Activated T-cell treated with anti-CD3 and anti-CD28 coated beads for 24 hours (primary cell): ENCODE measurements at places on chromosomes 5 and 9.

DNA sequence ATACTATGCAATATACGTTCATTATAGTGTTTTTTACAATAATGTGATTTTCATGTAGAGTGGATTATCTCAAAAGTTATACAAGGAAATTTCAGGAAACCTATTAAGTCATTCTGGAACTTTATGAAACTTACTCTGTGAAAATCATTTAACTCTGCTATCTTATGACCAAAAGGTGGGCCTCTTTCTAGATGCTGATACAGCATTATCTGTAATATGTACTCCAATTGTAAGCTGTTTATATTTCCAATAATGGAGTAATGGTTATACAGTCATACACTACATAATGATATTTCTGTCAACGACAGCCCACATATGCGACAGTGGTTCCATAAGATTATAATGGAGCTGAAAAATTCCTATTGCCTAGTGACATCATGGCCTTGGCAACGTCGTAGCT, 18.8 kb upstream of the PCSK5 start:
- no peak for DNase-seq

DNA sequence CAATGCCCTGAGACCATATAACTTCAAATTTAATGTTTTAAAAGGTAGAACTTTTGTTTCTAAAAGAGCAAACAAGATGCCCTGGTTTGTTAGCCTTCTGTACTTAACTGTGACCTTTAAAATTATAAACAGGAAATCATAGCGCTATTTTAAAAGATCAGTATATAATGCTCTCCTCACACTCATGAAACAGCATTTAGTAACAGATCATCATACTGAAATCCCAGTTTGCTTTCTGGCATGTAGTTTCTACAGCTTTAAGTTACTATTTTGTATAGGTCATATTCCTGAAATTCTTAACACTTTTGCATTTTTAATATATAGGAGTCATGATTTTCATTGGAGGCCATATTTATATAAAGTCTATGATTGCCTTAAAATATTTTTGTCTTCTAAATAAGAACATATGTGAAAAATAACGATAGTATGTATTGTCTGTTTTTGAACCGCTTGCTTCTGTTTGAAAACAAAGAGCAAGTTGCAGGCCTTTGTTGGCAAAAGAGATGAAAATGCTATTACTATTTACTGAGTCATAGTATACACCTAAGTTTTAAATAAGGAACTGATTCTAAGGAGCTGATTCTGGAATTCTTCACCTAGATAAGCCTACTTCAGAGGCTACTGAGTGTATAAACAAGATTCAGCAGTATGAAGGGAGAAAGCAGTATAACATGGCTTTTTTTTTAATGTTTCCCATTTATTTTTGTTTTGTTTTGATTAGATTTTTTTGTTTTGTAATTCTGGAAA, 20.5 kb downstream of the SRFBP1 start:
- DNase-seq: no peak

DNA sequence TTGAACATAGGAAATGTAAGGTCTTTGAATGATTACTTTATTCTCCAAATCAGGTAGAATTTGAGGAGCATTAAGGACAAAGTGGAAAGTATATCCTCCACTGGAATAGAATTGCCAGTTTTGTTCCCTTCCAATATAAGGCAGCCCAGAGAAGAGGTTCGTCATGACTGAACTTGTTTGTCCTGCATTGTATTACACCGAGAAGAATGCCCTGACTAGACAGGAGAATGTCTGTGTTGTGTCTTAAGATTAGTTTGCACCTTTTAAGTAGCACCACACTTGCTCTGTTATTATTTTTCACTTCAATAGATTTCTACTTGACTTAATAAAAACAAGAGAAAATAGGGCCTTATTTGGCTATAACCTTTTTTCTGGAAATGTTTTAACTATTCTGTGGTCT, 586.2 kb upstream of the PTGER4 start:
- no peak for DNase-seq

GRCh38 chr5:3258050-3258449, 337.6 kb upstream of the IRX1 start:
- DNase-seq: no peak

DNA sequence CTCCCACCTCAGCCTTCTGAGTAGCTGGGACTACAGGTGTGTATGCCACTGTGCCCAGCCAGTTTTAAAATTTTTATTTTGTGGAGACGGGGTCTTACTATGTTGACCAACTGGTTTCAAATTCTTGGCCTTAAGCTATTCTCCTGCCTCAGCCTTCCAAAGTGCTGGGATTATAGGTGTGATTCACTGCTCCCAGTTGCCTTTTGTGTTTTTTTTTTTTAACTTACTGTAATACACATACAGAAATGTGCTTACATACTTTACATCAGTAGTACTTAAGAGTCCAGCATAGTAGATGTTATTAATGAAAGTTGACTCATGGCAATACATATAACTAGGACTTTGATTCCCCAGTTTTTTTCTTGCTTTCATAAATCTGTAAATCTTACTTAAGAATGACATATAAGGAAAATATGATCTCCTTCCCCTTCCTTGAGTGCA, 4.7 kb downstream of the MAN2A1 start:
- no peak for DNase-seq

GRCh38 chr9:89811886-89812450, 207.2 kb downstream of the GADD45G start:
- no peak for DNase-seq

DNA sequence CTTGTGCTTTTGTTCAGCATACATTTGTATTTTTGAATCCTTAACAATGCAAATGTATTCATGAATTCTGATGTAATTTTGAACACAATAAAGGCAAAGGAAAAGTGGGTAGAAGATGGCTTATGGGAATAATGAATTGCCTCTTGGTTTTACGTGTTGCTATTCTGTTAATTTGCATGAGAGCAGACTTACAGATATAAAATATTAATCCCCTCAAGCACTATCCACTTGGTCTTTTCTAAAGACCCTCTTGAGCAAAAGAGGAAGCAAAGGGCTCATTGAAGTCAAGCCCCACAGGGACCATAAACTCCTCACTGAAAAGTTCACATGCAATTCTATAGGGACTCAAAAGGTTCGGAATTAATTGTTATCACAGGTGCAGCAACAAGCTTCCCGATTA, 51.9 kb downstream of the OSTF1 start:
- no peak for DNase-seq

DNA sequence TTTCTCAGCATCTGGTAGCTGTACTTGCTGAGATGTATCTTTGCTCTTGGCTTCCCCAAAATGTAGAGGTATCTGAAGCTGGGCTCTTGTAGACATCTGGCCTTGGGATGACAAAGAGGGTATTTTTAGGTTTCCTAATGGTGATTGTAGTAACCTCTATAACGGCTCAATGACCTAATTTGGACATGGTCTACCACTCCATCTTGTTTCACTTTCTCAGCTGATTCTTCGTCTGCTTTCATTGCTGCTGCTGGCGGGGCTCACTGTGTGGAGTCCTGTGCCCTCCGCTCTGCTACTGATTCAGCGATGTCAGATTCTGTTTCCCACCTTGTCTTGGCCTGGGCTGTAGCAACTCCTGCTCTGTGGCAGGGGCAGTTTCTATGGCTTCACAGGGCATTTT, 12.7 kb upstream of the MARCHF11 start:
- DNase-seq: no peak

- DNase-seq: no peak
Measured at GRCh38 chr9:6029604-6030274, 14.3 kb upstream of the RANBP6 start.

GRCh38 chr9:859251-859650, 17.8 kb downstream of the DMRT1 start:
- no peak for DNase-seq

- DNase-seq: no peak
Measured at GRCh38 chr5:41708604-41708940, 161.7 kb downstream of the OXCT1 start.

DNA sequence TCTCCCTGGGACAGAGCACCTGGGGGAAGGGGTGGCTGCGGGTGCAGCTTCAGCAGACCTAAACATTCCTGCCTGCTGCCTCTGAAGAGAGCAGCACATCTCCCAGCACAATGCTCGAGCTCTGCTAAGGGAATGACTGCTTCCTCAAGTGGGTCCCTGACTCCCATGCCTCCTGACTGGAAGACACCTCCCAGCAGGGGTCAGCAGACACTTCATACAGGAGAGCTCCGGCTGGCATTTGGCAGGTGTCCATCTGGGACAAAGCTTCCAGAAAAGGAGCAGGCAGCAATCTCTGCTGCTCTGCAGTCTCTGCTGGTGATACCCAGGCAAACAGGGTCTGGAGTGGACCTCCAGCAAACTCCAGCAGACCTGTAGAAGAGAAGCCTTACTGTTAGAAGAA, 77.2 kb downstream of the SLCO6A1 start:
- no peak for DNase-seq

- no peak for DNase-seq
Measured at GRCh38 chr5:143496943-143497342, 93.5 kb upstream of the NR3C1 start.

DNA sequence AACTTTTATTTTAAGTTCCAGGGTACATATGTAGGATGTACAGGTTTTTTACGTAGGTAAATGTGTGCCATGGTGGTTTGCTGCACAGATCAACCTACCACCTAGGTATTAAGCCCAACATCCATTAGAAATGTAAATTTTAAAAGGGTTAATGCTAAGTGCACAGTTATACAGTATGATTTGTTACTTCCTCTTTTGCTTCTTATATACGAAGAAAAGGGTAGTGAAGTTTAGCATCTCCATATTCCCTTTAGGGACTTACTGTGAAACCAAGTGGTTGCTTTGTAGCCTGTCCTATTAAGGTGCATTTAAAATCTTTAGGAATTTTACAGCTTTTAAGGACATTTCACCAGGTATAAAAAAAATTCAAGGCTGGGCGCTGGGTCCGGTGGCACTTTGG, 46.4 kb downstream of the RBM27 start:
- DNase-seq: no peak

- no peak for DNase-seq
Measured at GRCh38 chr9:107144475-107144874, 138.6 kb upstream of the RAD23B start.

GRCh38 chr9:90810691-90811090, 9.1 kb downstream of the SYK start:
- DNase-seq: no peak

DNA sequence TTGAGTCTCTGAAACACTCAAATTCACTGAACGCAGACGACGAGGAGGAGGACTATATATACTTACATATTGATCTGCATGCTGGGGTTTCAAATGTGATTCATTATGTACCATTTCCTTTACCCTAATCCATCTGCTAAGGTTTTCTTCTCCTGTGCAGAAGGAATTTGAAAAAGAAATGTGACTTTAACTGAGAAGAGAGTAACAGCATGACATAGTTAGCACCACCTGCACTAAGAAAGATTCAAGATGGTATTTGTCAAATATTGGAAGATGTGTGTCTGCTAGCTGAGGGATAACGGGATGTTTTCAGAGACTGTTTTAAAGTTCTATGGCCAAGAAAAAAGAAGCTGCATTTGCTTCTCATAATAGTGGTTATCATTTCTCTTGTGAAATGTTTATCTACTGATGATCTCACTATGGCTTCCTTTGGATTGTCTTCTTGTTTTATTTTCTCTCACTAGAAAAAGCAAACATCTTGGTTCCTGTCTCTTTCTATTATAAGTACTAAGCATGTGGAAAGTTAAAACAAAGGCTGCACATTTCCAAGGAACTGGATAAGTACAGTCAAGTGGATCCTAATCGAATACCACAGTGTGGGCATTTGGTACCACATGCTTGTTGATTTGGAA, 89.8 kb upstream of the TLE4 start:
- no peak for DNase-seq

- no peak for DNase-seq
Measured at GRCh38 chr5:142888469-142889085, 118.4 kb downstream of the ARHGAP26 start.

- DNase-seq: no peak
Measured at GRCh38 chr5:55634866-55635265, 77.3 kb downstream of the SLC38A9 start.

DNA sequence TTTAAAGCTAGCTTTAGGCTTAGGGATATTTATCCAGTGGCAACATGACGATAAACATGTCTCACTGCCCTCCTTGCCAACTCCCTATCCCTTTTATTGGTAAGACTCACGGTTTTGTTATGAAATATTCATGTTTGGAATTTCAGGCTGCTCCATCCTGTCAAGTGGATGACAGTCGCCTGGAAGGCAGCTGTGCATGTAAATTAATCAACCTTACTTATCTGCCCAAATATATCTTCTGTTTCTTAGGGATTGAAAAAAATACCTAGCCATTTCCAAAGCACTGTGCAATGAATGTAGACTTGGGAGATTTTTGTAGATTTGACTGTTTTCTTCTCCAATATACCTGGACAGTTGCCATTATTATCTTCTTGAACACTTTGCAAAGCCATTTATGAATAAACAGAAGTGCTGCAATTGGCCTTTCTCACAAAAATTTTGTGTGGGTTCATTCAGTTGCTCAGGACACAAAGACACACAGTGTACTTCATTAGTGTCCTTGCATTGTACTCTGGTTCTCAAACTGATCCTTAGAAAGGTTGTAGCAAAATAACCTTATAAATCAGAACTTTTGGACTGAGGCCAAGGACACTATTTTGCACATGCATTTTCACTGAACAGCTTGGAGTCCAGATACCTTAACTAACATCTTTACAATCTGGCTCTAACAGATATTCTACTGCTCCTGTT, 889.4 kb upstream of the SEMA6A start:
- no peak for DNase-seq

DNA sequence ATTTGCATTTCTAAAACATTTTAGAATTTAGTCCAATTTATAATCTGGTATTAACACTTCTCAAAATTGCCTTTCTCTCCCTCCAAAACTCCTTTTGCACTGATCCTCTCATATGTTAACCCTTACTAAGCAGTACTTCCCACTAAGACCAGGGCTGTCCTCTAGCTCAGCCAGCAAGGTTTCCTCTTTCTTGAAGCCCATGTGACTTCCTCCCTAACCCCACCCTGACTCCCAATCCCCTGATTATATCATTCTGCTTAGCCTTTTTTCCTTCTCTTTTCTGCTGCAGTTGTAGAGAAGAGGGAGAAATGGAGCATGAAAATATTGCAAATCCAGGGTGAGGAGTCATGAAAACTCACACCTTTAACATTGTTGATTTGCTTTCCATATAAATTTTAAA, 241.7 kb downstream of the MCTP1 start:
- DNase-seq: no peak

- DNase-seq: no peak
Measured at GRCh38 chr9:105651806-105652205, 10.5 kb upstream of the TAL2 start.

DNA sequence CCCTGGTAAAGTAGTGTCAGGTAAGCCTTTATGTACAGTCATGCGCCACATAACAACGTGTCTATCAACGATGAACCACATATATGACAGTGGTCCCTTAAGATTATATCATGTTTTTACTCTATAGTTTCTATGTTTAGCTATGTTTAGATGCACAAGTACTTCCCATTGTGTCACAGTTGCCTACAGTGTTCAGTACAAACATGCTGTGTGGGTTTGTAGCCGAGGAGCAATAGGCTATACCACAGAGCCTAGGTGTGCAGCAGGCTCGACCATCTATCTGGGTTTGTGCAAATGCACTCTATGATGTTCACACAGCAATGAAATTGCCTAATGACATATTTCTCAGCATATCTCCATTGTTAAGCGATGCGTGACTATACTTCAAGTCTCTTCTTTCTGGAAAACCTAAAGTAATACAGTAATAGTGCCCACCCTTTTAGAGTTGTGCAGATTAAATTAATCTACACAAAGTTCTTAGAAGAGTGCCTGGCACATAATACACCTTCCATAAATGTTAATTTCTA, 295.9 kb downstream of the ARHGAP26 start:
- DNase-seq: no peak

GRCh38 chr5:169027501-169028061, 273.4 kb downstream of the SLIT3 start:
- DNase-seq: no peak

GRCh38 chr9:27436234-27436633, 87.9 kb upstream of the IFNK start:
- DNase-seq: no peak
